ENCODE measurements at places on chromosomes 16 and 17.

DNA sequence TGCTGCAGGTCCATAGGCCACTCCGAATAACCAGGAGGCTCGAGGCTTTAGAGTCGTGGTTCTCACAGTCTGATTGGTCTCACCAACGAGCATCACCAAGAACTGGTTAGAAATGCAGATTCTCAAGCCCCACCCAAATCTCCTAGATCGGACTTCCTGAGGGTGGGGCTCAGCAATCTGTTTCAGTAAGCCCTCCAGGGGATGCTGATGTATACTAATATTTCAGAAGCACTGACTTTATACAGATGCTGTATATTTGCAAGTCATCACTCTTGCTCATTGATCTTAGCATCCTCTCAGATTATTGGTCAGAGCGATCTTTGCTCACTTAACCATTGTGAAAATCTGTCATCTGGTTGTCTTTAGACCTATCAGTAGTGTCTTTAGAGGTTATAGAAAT lies 4.4 kb upstream of the VAC14 start:
- no peak for DNase-seq

DNA sequence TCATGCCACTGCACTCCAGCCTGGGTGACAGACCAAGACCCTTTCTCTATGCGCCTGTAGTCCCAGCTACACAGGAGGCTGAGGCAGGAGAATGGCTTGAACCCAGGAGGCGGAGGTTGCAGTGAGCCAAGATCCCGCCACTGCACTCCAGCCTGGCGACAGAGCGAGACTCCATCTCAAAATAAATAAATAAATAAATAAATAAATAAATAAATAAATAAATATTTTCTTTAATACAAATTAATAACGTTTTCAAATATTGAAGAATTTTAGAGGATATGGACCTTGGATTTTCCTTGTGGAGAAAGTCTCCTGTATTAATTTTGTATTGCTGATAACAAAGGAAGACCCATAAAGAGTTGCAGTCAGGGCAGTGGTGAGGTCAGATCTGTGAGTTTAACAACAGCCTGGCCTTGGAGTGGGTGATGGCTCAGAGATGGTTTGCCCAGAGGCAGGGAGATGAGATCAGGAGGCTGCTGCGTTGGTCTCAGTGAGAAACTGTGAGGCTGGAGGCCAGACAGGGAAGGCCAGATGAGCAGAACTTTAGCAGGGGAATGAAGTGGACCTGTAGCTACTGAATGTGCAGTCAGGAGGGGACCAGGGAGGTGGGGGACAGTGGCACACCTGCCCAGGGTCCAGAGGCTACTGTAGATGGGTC lies 4.4 kb upstream of the ASGR1 start:
- no peak for DNase-seq

DNA sequence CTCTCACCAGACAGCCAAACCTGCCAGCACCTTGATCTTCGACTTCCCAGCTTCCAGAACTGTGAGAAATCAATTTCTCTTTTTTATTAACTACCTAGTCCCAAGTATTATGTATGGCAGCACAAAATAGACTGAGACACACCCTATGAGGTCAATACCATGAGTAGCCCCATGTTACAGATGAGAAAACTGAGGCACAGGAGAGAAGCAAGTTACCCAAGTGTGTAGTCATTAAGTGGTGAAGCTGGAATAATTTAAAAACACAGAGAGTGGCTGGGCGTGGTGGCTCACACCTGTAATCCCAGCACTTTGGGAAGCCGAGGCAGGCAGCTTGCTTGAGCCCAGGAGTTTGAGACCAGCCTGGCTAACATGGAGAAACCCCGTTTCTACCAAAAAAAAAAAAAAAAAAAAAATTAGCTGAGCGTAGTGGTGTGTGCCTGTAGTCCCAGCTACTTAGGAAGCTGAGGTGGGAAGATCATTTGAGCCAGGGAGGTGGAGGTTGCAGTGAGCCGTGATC lies 4.9 kb downstream of the NQO1 start:
- DNase-seq: no peak

GRCh38 chr17:82078433-82078832 lies 12.8 kb upstream of the DUS1L start:
- no peak for DNase-seq

DNA sequence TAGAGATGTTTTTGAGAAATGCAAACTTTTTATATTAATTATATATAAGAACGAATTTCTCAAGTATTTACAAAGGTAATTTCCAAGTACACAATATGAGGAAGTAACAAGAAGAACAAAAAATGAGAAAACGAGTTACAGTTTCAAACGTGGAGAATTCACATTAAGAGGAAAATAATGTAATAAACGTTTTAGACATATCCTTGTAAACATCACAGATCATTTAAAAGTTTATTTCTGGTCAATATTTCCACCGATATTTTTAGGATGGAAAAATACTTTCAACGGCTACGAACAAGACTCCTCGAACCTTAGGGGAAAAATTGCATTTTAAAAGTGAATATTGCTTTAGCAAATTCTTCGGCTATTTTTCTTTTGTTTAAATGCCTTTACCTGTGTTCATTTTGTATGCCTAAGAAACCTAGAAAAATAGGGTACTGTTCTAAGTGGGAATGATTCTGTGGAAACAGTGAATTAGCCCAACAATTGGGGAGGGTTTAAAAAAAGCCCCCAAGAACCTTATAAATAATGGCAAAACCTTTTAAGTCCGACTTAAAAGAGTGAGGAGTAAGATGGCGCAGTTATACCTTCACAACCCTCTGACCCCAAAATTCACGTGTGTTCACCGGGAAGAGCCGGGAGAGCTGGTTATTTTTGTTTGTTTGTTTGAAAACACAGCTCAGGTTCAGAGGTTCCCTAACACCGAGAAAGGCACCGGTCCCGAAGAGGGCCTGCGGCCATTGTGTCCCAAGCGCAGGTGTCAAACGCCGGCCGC lies 3.3 kb downstream of the HNF1B start:
- no peak for DNase-seq

GRCh38 chr16:9183682-9184353 lies 92.4 kb downstream of the HAPSTR1 start:
- DNase-seq: no peak

GRCh38 chr16:29761882-29762281 lies 16.1 kb upstream of the C16orf54 start:
- DNase-seq: no peak

DNA sequence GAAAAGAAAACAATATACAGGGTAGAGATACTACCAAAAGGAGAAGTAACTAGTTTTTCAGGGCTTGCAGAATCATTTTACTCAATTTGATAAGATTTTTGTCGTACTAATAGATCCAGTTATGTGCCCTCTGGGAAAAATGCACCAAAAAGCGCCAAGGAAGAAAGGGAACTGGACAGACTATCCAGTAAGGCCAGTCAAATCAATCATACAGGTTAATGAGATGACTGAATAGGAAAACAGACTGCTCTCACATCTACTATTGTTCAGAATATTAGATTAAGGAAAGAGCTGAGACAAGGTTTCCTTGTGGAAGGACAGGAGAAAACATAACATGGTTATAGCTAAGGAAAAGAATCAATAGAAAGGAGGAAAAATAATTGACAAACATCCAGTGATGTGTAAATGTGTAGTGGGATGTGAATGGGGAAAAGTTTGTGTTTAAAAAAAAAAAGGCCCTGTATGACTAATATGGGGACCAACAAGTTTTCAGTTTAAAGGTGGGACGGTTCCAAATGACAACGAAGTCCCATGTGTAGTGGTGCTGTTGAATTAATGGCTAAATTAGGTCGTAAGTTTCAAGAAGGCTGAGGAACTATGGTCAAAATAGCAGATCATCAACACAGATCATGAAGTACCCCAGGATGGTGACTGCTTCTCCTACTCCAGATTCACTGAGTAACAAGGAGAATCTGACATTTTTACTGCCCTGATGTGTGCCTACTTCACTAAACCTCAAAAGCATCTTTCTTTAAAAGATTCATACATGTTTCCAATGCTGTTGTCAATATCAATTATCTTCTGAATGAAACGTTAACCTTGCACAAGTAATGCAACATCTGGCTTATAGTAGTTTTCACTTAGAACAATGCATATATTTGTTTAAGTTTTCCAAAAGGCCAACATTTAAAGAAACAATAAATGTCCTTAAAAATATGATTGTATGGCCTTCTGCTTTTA lies 40.7 kb downstream of the BRIP1 start:
- DNase-seq: no peak

GRCh38 chr16:79602628-79603014 lies 2.1 kb upstream of the MAF start:
- DNase-seq: no peak

DNA sequence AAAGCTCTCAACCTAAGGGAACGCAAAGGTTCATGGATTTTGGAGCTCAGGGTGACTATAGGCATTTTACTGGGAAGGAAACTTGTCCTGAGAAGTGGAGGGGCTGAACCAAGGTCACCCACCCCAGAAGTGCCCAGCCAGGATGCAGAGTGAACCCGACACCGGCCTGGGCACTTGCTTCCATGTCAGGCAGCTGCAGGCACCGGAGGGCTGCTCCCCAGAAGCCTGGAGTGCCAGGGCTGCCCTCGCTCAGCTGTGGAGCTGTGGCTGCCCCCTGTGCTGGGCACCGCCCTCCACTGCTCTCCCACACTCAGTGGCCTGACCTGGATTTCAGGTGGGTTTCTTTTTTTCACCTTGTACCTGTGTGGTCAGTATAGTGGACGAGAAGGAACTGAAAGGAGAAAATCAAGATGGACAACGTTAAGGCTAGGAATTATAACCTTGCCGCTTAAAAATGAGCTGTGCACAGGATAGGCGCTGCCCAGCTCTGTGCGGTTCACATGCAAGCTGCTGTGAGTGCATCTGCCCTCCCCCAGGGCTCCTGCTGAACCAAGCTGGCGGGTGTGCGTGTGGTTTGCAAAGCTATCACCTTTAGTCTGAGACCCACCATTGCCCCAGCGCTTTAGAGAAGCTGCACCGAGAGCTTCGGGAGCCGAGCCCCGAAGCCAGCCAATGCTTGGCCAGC lies 2.2 kb downstream of the MAPK8IP3 start:
- DNase-seq: no peak

GRCh38 chr17:21132428-21132827 lies 5.7 kb downstream of the DHRS7B start:
- DNase-seq: no peak

GRCh38 chr16:60337671-60338070 lies 1603.6 kb upstream of the GOT2 start:
- no peak for DNase-seq

DNA sequence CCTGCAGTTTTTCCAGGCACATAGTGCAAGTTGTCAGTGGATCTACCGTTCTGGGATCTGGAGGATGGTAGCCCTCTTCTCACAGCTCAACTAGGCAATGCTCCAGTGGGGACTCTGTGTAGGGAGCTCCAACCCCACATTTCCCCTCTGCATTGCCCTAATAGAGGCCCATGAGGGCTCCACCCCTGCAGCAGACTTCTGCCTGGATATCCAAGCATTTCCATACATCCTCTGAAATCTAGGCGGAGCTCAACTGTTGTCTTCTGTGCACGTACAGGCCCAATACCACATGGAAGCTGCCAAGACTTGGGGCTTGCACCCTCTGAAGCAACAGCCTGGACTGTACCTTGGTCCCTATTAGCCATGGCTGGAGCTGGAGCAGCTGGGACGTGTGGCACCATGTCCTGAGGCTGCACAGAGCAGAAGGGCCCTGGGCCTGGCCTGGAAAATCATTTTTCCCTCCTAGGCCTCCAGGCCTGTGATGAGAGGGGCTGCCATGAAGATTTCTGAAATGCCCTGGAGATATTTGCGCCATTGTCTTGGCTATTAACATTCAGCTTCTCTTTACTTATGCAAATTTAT lies 10.9 kb upstream of the MILR1 start:
- no peak for DNase-seq

DNA sequence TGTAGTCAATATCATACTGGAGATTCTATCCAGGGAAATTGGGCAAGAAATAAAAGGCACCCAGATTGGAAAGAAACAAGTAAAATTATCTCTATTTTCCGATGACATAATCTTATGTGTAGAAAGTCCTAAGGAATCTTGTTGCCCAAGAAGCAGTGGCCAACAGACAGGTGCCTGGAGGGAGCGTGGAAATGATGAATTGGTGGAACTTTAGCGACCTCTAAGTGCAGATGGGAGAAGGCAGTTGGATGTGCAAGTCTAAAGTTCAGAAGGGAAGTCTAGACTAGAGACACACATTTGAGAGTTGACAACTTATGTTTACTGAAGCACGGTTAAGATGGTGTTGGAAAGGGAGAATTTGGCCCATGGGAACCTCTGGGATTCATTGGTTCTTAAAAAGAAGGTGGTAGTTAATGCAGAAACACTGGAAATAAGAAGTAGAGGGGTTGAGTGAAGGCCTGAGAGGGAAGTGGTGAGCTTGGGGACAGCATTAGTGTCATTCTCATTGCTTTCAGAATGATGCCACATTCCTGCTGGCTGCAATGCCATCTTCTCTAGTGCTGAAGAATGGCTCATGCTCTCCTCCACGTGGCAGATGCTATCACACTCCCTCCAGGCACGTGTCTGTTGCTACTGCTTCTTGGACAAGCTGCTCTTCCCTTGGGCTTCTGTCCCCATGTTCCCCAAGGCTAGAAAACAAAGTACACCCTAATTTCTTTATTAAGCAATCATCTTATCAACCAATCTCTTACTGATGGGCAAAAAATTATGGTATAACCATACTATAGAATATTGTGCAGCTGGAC lies 24.0 kb downstream of the TAT start:
- DNase-seq: no peak

GRCh38 chr16:12558641-12559040 lies 245.0 kb downstream of the CPPED1 start:
- DNase-seq: no peak

DNA sequence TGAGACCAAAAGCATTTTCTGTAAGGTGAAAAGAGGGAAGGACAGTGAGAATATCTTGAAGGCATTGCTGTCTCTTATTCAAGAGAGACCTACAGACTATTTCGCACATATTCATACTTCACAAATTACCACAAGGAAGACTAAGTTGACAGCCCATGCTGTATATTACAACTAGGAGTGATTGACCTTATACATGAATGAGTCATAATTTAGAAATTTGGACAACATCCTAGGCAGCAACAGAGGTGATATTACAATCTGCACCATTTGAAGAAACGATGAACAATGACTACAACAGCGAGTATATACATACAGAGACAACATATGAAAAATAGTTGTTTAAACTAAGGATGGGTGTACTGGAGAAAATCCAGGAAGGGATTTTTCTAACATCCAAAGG lies 971.7 kb downstream of the CDH11 start:
- DNase-seq: peak; percentile 51

- peak; percentile 49 for DNase-seq
These were observed 664 bp downstream of the HBQ1 start for GRCh38 chr16:180681-181564.

GRCh38 chr16:69064124-69064763 lies 41.2 kb upstream of the HAS3 start:
- DNase-seq: peak; percentile 69

GRCh38 chr16:11843206-11843605 lies 8.1 kb downstream of the RSL1D1 start:
- no peak for DNase-seq
